Aorta (tissue), 5 donors: ENCODE measurements at places on chromosomes 12 and 14. TPM values are rescaled to one million over a fixed set of nuclear protein-coding genes. Genes with fewer than 3 reads are reported as not detected.
A peak's percentile ranks its signal among the peaks of the same experiment; 100 is the strongest.

GPR137C gene
- 1.7 TPM for total RNA-seq

FAM90A1 gene
- 0.32 TPM for total RNA-seq

DNA sequence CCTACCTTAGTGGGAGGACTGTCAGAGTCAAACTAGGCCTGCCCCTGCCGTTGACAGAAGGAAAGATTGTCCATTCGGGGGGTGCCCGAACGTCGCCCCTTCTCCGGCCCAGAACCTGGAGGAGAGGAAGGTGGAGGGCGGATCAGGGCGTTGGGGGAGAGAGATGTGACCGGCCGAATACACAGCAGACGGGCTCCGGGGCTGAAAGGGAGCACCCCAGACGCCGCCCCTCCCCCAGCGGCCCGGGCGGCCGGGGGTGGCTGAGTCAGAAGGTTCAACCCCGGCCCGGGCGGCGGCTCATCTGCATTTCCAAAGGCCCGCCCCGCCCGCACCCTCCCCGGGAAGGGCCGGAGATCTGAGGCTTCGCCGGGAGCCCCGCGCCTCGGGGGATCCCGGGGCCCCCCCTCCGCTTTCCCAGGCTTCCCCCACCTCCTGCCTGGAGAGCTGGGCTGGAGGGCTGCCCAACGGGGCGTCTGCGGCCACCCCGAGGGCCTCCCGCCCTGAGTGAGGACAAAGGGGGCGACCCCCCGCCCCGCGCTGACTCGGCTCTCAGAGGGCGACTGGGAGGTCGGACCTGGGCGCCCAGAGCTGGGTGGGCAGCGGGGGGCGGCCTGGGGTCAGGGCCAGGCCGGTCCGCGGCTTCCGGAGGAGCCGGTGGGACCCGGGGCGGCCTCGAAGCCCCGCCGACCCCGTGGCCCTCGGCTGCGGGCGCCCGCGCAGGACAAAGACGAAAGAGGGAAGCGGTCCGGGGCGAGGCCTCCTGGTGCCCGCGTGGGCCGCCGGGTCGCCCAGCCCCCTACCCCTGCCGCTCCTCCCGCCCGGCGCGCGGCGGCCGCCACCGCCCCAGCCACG is 3.7 kb upstream of the SETD1B start:
- H3K4me3 ChIP-seq = peak overlapping the region; percentile 86
- no peaks in the 10 kb centered on the region for H3K4me1 ChIP-seq
- peak; percentile 96 for DNase-seq
- peak overlapping the region; percentile 94 for H3K27ac ChIP-seq
- H3K36me3 ChIP-seq = no peaks in the 10 kb centered on the region

GRCh38 chr12:100972121-100972520 is 177.5 kb downstream of the ANO4 start:
- no peaks in the 10 kb centered on the region for H3K4me1 ChIP-seq
- H3K4me3 ChIP-seq = no peak overlapping the region
- no peaks in the 10 kb centered on the region for H3K27me3 ChIP-seq
- no peaks in the 10 kb centered on the region for H3K36me3 ChIP-seq
- H3K27ac ChIP-seq = no peak overlapping the region

DNA sequence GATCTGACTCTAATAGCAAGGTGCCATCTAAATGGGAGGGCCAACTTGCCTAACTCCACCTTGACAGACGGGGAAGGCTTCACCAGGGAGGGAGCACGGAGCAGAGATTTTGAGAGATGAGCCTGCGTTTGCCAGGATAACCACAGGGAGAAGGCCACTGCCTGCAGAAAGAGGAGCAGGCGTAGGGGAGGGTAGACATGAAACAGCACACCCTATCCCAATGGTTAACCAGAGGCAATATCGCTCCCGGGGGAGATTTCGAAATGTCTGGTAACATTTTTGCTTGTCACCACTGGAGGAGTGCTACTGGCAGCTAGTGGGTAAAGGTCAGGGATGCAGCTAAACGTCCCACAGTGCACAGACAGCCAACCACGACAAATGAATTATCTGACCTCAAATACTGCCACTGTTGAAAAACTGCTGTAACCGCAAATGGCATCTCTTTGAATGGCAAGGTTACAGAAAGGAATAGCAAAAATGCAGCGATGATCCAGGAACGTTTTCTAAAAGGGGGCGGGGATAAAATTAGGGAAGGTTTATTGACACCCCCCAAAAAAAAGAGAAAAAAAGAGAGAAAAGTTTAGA is 126.0 kb upstream of the ATF7IP start:
- no peak overlapping the region for H3K4me3 ChIP-seq
- H3K36me3 ChIP-seq = no peaks in the 10 kb centered on the region
- DNase-seq = no peak
- no peaks in the 10 kb centered on the region for H3K27me3 ChIP-seq
- no peaks in the 10 kb centered on the region for H3K4me1 ChIP-seq
- no peak overlapping the region for H3K27ac ChIP-seq
